ENCODE measurements at places on chromosomes 5 and 9.
A peak's percentile ranks its signal among the peaks of the same experiment; 100 is the strongest.

GRCh38 chr5:145245354-145245753 lies 589.8 kb downstream of the PRELID2 start:
- peak; percentile 13 for DNase-seq

- no peak for DNase-seq
Measured at GRCh38 chr5:91668261-91668660, 285.1 kb upstream of the ARRDC3 start.

DNA sequence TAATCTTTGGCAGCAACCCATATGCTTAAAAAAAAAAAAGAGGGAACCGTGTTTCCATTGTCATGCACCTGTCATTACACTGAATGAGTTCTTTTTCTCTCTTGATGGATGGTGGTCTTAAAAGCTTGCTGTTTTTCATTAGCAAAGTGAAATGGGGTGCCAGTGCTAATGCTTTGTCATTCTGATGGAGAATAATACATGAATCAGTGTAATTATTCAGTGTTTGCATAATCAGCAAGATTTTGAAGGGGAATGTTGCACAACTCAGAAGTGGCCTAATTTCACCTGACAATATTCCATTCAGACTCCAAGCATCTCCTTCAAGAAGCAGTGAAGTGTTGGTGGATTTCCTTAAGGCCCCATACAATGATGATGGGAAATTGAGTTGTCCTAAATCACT lies 38.1 kb downstream of the MAP1B start:
- DNase-seq = no peak

DNA sequence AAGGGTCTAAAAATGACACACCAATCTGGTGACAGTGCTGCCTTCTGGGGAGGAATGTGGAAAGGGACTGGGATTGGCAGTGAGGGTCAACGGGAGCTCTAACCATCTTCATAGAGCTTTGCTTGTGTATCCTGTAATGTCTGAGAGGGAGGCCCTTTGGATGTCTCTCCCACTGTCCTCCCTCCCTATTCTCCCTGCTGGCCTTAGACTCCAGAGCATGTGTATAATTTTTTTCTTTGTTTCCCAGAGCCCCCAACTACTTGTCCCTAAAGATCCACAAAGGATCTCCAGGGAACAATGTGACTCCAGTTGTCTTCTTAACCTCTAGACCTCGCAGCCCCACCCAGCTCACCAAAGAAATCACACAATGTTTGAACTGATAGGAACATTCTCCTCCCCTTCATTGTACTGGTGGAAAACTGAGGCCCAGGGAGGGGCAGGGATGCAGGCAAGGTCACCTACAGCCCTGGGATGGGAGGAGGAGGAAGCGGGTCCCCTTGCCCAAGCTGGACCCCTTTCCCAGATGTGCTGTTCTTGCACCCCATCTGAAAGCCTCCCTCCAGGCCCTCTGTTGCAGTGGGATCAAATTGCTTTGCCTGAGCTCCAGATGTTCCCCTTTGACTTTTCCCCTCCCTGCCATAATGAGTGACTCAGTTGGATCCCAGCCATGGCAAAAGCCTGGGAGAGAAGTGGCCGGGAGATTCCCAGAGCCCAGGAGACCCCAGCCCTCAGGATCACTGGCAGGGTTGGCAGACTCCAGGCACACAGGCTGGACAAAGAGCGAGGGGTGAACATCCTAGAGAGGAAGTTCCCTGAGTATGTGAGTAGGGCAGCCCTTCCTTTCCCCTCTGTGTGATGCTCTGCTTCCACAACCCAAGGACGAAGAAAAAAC lies 21.8 kb downstream of the SPARC start:
- no peak for DNase-seq

DNA sequence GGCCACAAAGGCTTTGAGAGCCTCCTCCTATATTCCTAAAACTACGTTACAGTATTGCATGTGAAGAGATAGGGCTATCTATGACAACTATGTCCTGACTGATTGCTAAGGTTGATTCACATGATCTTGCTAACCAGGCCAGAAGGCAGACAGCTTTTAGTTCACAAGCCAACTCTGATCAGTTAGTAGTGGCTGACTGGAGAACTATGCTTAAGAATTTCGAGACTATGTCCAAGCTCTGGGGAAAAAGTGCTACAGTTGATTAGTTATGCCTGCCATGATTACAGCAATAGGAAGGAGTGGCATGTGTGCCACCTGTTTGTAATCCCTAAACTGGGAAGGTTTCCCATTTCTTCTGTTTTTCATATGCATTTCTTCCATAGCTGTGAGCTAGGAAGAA lies 223.4 kb downstream of the DOCK8 start:
- DNase-seq = no peak

GRCh38 chr5:52885614-52886013 lies 97.9 kb downstream of the ITGA1 start:
- DNase-seq = no peak

DNA sequence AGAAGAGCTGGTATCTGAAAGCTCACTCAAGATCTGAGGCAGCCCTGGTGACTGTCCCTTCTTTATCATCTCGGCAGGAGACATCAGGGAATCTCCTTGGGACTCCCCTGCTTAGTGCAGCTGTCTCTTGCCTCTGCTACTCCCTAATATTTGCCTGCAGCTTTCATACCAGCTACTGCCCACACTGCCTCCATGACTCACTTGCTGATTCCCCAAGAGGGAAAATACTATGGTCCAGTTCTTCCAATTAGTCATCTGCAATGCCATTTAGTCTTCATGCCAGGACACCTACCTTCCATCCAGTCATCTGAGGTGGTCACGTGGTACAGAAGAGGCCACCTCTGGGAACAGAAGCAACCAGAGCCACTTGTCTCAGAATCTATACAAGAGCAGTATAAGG lies 270.8 kb downstream of the NTRK2 start:
- no peak for DNase-seq

DNA sequence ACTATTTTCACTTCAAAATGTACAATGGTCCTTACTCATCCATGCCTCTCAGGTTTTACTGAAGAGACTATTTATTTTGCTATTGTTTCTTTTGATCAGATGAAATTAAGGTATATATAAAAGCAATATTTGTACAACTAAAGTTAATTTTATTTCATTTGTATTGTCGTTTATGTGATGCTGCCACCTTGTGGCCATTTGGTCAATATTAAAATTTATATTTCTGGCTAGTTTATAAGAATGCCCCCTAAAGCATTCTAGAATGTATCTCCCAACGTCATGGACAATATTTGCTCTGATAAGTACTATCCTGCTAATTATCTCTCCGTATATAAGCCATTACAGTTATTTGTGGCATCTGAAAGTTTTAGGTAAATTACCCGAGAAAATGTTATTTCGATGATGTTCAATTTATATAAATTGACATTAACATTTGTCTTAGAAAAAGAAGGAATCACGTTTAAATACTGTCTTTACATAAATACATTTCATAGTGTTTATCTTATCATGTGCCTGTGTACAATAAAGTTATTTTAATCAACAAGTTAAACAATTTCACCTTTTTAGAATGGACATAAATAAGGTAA lies 680.0 kb downstream of the TAF11L14 start:
- no peak for DNase-seq

GRCh38 chr9:131432050-131432449 lies 38.2 kb downstream of the PRRC2B start:
- no peak for DNase-seq

DNA sequence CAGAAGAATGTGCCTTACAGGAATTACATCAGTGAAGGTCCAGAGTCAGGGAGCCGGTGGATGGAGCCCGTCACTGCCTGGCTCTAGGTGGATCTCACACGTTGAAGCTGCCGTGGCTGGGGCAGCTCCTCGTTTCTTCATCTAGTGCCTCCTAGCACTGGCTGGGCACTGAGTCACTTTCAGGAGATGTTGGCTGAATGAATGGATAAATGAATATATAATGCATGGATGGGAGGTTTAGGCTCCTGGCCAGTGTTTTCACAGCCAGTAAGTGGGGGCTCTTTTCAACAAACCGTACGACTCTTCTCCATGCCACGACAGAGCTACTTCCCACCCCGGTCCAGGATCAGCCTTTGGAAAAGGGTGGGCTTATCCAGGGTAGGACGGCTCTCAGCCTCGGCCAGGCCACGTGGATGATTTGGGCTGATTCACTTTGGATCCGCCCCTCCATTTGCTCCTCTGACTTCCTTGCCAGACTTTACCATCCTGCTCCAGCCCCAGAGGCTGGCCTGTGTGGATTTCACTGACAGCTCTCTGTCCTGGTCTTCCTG lies 1.3 kb upstream of the SH3PXD2B start:
- DNase-seq = peak; percentile 81

DNA sequence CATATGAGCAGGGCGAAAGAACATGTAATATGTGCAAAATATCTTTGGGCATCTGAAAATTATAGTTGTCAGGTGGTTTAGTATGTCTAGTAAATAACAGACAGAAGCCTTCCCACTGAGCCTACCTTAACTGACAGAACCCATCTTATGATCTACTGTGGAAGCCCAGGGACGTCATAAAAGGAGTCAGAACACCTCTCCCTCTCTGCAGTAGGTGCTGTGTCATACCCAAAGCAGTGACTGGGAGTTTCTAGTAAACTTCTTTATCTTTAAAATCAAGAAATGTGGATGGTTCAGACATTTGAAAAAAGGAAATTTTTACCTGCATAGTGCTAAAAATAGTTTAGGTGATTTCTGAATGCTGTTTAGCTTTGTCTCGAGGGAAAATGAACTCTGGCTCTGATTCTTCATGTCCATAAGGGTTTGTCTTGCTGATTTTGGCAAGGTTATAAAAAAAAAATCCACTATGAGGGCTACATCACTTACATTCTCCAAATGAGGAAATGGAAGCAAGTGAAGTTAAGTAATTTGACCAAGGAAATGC lies 104.0 kb downstream of the NUDT12 start:
- DNase-seq = no peak

- DNase-seq = no peak
Measured at GRCh38 chr5:40570408-40571129, 109.1 kb upstream of the PTGER4 start.

DNA sequence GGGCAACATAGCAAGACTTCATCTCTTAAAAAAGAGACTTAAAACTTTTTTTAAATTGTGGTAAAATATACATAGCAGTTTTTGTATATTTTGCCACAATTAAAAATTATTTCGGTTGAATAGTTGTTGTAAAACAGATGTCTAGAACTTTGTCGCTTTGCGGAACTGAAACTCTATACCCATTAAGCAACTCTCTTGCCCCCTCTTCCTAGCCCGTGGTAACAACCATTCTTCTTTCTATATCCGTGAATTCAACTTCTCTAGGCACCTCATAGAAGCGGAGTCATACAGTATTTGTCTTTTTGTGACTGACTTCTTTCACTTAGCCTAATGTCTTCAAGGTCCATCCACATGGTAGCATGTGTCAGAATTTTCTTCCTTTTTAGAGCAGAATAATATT lies 43.3 kb downstream of the SPARC start:
- DNase-seq = no peak

- peak; percentile 93 for DNase-seq
Measured at GRCh38 chr5:39424736-39425637, at the start of gene DAB2. Gene DAB2 (minus strand): TSS chr5:39424980. CDS start chr5:39394320, 30,660 bp downstream.

GRCh38 chr9:95189251-95190098 lies 128.0 kb downstream of the FANCC start:
- no peak for DNase-seq

DNA sequence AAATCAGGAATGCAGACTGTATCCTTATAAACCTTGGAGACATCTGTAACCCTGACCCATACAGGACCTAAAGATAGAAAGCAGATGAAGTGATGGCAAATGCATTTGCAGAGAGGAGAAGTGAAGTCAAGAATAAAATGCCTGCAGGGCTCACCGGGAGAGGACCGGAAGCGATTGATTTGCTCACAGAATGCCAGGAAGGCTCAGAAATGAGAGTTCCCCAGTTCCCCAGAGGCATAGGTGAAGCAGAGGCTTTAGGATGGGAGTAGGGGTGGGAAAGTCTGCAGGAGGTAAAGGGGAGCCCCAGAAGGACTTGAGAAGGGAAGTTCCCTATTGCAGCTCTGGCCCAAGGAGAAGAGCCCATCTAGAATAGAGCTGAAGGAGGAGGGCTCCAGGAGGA lies 63.9 kb upstream of the TNFAIP8 start:
- no peak for DNase-seq

- peak; percentile 40 for DNase-seq
Measured at GRCh38 chr5:155085282-155085989, 71.9 kb downstream of the KIF4B start.

GRCh38 chr5:134577022-134577795 lies 51.7 kb downstream of the JADE2 start:
- peak; percentile 43 for DNase-seq

DNA sequence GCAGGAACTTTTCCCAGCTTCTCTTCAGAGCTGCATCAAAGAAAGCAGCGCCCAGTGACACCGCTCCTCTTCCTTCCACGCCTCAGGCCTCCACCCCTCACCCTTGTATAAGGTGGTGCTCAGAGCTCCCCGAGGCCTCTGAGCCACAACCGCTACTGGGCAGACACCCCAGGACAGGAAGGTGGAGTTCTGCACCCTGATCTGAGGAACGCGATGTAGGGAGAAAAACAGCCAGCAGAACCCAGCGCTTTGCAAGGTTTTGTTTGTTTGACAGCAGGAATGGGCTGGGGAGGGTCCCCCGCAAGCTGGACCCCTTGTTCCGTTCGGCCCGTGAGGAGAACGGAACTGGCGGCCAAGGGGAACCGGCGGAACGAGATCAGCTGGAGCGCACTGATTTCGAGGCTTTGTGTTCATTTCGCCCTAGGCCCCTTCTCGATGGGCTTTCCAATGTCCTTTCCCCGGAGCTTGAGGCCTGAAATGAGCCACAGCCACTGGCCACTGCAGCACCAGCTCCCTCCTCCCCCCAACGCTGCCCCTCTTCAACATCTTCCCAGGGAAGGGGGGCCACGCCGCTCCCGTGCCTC lies 4.1 kb downstream of the EDF1 start:
- DNase-seq = no peak

Data from ELF-1 (cell line).